ENCODE measurements at places on chromosomes 12 and 14. TPM values are rescaled to one million over a fixed set of nuclear protein-coding genes. Genes with fewer than 3 reads are reported as not detected.

- peaks cover 16% of the 10 kb centered on the region for H3K4me1 ChIP-seq
- no peak overlapping the region for H3K27ac ChIP-seq
- DNase-seq, result no peak
- no peaks in the 10 kb centered on the region for H3K36me3 ChIP-seq
- H3K27me3 ChIP-seq, result no peaks in the 10 kb centered on the region
These were observed 385.9 kb downstream of the EGLN3 start for GRCh38 chr14:33564774-33565630.

The OR5AU1 gene
- not detected for total RNA-seq

GRCh38 chr12:12004524-12004923, 66.2 kb upstream of the BCL2L14 start:
- no peak overlapping the region for H3K4me3 ChIP-seq
- no peaks in the 10 kb centered on the region for H3K36me3 ChIP-seq
- peaks cover 8% of the 10 kb centered on the region for H3K4me1 ChIP-seq
- H3K27me3 ChIP-seq, result no peaks in the 10 kb centered on the region
- H3K27ac ChIP-seq, result no peak overlapping the region

The HSPA2 gene
- 98.0 TPM for total RNA-seq

The TRIP11 gene
- total RNA-seq, result 30.7 TPM

The ARHGDIB gene
- 85.9 TPM for total RNA-seq

GRCh38 chr12:26715232-26715631, 117.8 kb downstream of the ITPR2 start:
- no peak for DNase-seq
- H3K27ac ChIP-seq, result no peak overlapping the region
- peaks cover 25% of the 10 kb centered on the region for H3K36me3 ChIP-seq
- H3K4me1 ChIP-seq, result no peaks in the 10 kb centered on the region
- no peak overlapping the region for H3K4me3 ChIP-seq

GRCh38 chr12:45205165-45205825, 10.6 kb upstream of the ANO6 start:
- H3K4me1 ChIP-seq, result no peaks in the 10 kb centered on the region
- no peaks in the 10 kb centered on the region for H3K27me3 ChIP-seq
- H3K36me3 ChIP-seq, result no peaks in the 10 kb centered on the region
- no peak overlapping the region for H3K4me3 ChIP-seq

GRCh38 chr14:38549564-38549963, 293.7 kb upstream of the CLEC14A start:
- no peak overlapping the region for H3K27ac ChIP-seq
- no peak overlapping the region for H3K4me3 ChIP-seq
- no peaks in the 10 kb centered on the region for H3K36me3 ChIP-seq
- DNase-seq, result no peak

The SLC17A8 gene
- not detected for total RNA-seq

GRCh38 chr12:106955377-106956047, at the start of gene TMEM263:
TMEM263 (plus strand) TSS chr12:106955907; CDS start chr12:106967117, 11,210 bp downstream.
- peak; percentile 94 for DNase-seq
- peaks cover 39% of the 10 kb centered on the region for H3K4me1 ChIP-seq
- no peaks in the 10 kb centered on the region for H3K27me3 ChIP-seq
- peak within 1 kb of the TSS; percentile 97 for H3K27ac ChIP-seq

The MGST1 gene
- total RNA-seq, result 87.5 TPM

The ALG10B gene
- total RNA-seq, result 4.3 TPM

GRCh38 chr12:47717443-47718193, 7.7 kb downstream of the ENDOU start:
- peak; percentile 90 for DNase-seq
- H3K27me3 ChIP-seq, result no peaks in the 10 kb centered on the region
- H3K36me3 ChIP-seq, result peaks cover 11% of the 10 kb centered on the region
- H3K4me3 ChIP-seq, result no peak overlapping the region
- peaks cover 51% of the 10 kb centered on the region for H3K4me1 ChIP-seq
- peak overlapping the region; percentile 90 for H3K27ac ChIP-seq

- no peaks in the 10 kb centered on the region for H3K27me3 ChIP-seq
- no peak overlapping the region for H3K4me3 ChIP-seq
- no peak overlapping the region for H3K27ac ChIP-seq
- peaks cover 4% of the 10 kb centered on the region for H3K4me1 ChIP-seq
- DNase-seq, result no peak
- H3K36me3 ChIP-seq, result no peaks in the 10 kb centered on the region
These were observed 195.6 kb upstream of the PWP1 start for GRCh38 chr12:107490010-107490409.

The SPRING1 gene
- total RNA-seq, result 28.2 TPM

GRCh38 chr12:34392741-34393085, 370.4 kb downstream of the ALG10 start:
- no peaks in the 10 kb centered on the region for H3K36me3 ChIP-seq
- no peak overlapping the region for H3K4me3 ChIP-seq
- peak; percentile 42 for DNase-seq
- no peak overlapping the region for H3K27ac ChIP-seq
- H3K27me3 ChIP-seq, result peaks cover 8% of the 10 kb centered on the region

DNA sequence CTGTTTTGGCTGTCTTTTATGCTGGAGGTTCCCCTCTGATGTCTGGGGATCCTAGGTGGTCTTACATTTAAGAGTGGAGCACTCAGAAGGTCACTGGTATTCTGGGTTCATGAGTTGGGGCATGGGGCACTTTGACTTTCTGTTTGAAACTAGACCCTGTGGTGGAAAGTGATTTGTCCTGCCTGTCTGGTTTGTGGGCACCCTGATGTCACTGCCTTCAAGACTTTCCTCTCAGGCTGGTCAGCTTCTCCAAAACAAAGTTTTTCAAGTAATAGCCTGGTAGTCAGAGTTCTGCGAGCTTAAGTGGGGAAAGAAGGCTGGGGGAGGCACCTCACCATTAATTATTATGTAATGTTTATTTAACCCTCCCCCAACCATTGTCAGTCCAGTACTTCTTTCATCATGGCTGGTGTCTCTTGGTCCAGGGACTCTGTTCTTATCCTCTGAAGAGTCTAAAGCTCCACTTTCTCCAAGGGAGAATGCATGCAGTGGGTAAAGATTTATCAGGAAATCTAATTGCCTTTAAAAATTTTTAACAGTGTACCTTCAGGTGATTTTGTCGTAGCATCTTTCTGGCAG, 35.3 kb downstream of the ZC3H14 start:
- no peak overlapping the region for H3K4me3 ChIP-seq
- no peaks in the 10 kb centered on the region for H3K4me1 ChIP-seq
- no peak for DNase-seq
- no peaks in the 10 kb centered on the region for H3K27me3 ChIP-seq

The RNASE7 gene
- 46.9 TPM for total RNA-seq

The ABCD2 gene
- total RNA-seq, result 0.19 TPM

DNA sequence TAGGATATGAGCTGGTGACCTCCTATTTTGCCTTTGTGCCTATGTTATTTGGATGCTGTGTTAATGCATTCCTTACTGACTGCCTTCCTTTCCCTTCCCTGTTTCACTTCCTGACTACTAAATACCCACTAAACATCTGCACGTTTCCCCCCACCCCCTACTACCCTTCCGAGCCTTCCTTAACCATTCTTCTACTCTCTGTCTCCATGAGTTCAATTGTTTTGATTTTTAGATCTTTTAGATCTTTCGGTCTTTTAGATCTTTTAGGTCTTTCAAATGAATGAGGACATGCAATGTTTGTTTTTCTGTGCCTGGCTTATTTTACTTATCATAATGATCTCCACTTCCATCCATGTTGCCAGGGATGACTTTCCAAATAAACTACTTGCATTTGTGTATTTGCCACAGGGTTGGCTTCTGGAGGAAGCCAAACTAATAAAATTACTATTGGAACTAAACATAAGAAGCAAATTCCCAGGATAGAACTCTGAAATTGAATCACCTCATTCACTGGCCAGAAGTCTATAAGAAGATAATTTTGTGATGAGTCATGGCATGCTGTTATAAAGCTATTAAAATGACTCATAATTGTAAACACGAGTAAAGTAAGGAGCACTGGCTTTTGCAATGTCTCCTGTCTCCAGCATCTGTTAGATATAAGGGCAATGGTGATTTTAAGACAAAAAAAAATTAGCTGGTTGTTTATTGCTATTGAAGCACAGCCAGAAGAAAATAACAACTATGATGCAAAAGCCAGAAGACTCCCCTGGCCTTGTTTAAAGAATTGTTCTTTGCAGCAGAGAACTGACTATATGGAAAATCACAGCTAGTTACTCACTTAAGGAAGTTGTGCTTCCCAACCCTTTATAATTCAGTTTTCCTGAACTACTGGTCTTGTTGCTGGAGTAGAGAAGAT, 586.3 kb downstream of the LRFN5 start:
- peaks cover 18% of the 10 kb centered on the region for H3K4me1 ChIP-seq
- H3K4me3 ChIP-seq, result no peak overlapping the region
- no peaks in the 10 kb centered on the region for H3K36me3 ChIP-seq

GRCh38 chr12:45587012-45587411, 142.5 kb upstream of the ARID2 start:
- no peaks in the 10 kb centered on the region for H3K36me3 ChIP-seq
- H3K27me3 ChIP-seq, result no peaks in the 10 kb centered on the region
- no peak overlapping the region for H3K27ac ChIP-seq
- H3K4me3 ChIP-seq, result no peak overlapping the region
- H3K4me1 ChIP-seq, result no peaks in the 10 kb centered on the region
- DNase-seq, result no peak

The NPFF gene
- total RNA-seq, result not detected

DNA sequence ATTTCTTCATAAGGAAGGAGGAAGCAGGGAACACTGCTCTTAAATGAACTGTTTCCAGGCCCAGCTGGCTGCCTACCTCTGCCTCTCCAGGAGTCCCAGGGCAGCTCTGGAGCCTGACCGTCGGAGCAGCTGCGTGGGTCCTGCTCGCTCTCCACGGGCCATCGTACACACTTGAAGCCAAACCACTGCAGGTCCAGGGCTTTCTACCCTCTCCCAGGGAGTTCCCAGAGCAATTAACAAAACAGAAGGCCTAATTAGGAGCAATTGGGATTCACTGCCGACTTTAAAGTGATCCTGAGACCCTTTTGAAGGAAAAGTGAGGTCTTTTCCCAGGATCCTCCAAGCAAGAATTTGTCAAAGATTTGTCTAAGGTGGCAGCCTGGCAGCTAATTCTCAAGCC, 76.9 kb downstream of the OTX2 start:
- H3K27me3 ChIP-seq, result peaks cover 9% of the 10 kb centered on the region
- H3K4me3 ChIP-seq, result no peak overlapping the region
- no peaks in the 10 kb centered on the region for H3K36me3 ChIP-seq
- DNase-seq, result no peak
- no peak overlapping the region for H3K27ac ChIP-seq
- no peaks in the 10 kb centered on the region for H3K4me1 ChIP-seq

DNA sequence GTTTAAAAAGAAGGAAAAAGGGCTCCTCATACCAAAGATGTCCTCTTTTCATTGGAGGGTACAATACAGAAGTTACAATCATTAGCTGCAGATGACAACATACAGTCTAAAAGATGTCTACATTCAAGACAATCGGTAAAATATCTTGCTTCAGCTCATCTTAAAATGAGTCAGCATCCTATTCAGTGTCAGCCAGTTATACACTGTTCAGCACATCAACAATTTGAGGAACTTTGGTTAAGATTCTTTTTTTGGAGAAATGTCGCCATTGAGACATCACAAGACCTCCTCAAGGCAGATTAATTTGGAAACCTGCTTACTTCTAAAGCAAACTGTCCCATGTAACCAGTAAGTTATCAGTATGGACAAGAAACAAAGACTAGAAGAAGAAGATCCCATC, 100.7 kb upstream of the SLC38A4 start:
- H3K4me1 ChIP-seq, result no peaks in the 10 kb centered on the region
- no peak for DNase-seq
- H3K4me3 ChIP-seq, result no peak overlapping the region
- no peak overlapping the region for H3K27ac ChIP-seq

DNA sequence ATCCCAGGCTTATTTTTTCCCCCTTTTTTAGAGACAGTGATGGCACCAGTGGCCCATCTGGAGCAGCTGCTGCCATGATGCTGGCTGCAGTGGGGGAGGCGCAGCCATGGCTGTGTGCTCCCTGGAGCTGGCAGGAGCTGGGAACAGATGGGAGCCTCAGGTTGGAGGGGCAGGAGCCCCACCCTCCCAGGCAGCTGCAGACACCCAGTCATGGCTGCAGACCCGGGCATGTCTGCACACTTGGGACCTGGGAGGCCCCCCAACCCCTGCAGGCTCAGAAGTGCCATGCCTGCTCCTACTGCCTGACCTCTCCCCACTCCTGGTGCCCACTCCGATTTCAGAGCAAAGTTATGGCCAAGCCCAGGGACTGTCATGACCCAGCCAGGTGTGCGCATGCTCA, 25.1 kb downstream of the CDKL1 start:
- H3K27ac ChIP-seq, result no peak overlapping the region
- no peaks in the 10 kb centered on the region for H3K36me3 ChIP-seq
- no peak for DNase-seq
- no peak overlapping the region for H3K4me3 ChIP-seq

The KIF26A gene
- total RNA-seq, result 6.1 TPM

GRCh38 chr12:5244513-5244972, 187.4 kb upstream of the NTF3 start:
- no peak for DNase-seq
- no peak overlapping the region for H3K27ac ChIP-seq
- no peaks in the 10 kb centered on the region for H3K4me1 ChIP-seq
- H3K36me3 ChIP-seq, result no peaks in the 10 kb centered on the region
- no peak overlapping the region for H3K4me3 ChIP-seq

The ANO6 gene
- 31.8 TPM for total RNA-seq

DNA sequence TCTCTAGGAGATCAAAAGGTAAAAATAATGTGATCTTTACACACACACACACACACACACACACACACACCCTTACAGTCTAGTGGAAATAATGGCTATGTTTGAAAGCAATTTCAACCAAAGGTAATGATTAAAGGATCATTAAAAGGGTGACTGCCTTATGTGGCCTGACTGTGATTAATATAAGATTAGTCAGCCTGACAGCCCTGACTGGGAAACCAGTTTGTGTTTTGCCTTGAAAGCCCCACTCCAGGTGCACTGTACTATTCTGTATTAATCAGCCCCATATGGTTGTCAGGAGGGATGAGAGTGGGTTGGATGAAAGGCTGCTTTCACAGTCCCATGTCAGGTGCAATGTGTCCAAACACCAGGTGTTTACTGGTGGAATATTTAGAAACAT, 10.5 kb downstream of the RASSF9 start:
- peaks cover 6% of the 10 kb centered on the region for H3K4me1 ChIP-seq
- no peak overlapping the region for H3K27ac ChIP-seq
- no peaks in the 10 kb centered on the region for H3K36me3 ChIP-seq
- H3K4me3 ChIP-seq, result no peak overlapping the region

Data from suprapubic skin (tissue), 4 donors.